ENCODE measurements at places on chromosomes 12 and 14.
A peak's percentile ranks its signal among the peaks of the same experiment; 100 is the strongest.

DNA sequence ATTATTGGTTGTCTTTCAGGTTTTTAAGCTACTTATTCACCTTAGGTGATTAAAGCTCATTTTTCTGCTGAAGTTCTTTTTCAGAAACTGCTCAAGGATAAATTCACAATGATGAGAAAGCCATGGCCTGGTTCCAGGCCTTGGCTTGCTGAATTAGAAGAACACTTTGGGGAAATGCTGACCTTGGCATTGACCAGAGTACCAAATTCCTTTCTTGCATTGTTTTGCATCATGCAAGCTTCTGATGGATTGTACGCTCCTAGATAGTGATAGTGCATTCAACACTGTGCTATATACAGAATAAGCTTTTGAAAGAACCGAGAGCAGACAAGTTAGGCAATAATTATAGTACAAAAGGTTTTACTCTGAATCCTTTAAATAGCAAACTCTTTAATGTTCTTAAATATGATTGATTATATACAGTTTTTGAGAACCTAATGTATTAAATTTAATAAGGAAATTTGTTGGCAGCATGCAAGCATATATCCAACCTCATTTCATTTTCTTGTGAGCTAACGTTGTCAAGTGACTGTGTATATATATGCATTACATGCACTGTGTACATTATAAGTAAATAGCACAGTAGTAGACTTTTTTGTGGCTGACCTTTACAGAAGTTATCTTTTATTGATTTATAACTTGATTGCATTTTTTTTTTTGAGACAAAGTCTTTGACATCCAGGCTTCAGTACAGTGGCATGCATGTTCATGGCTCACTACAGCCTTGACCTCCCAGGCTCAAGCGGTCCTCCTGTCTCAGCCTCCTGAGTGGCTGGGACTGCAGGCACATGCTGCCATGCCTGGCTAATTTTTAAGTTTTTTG lies 99.2 kb downstream of the DIP2B start:
- DNase-seq = peak; percentile 91

- DNase-seq = peak; percentile 45
Measured at GRCh38 chr14:93056840-93057585, 58.7 kb downstream of the ITPK1 start.

- no peak for DNase-seq
Measured at GRCh38 chr12:51721282-51721940, 127.1 kb downstream of the FIGNL2 start.

GRCh38 chr14:102690509-102691286 lies 86.6 kb upstream of the TRAF3 start:
- no peak for DNase-seq

- DNase-seq = no peak
Measured at GRCh38 chr12:27711967-27712366, 1.3 kb downstream of the MRPS35 start.

DNA sequence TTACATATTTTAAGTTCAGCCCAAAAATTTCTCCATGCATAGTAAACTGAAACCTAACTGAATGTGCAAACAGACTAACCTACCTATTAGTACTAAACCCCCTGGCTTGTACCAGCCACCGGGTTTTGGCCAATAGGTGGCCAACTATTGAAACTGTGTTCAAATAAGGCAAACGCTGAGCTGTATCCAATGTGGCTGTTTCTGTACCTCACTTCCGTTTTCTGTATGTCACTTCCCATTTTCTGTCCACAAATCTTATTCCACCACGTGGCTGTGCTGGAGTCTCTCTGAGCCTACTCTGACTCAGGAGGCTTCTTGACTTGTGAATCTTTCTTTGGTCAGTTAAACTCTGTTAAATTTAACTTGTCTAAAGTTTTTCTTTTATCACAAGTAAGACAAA lies 6.0 kb upstream of the FBXO34 start:
- no peak for DNase-seq

DNA sequence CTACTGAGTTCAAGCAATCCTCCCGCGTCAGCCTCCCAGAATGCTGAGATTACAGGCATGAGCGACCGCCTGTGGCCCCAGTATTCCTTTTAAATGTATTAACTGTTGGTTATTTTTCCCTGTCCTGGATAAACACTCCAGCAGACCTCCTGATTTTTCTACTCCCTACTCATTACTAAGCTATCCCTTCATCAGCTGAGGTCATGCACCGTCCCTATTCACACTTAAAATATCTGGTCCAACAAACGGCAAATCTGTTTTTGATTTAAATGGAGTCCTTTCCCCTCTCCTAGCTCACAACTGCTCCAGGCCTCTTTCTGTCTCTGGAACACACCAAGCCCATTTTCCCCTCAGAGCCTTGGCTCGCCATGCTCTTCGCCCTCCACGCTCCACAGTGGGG lies 1003.3 kb upstream of the TMEM132C start:
- no peak for DNase-seq

DNA sequence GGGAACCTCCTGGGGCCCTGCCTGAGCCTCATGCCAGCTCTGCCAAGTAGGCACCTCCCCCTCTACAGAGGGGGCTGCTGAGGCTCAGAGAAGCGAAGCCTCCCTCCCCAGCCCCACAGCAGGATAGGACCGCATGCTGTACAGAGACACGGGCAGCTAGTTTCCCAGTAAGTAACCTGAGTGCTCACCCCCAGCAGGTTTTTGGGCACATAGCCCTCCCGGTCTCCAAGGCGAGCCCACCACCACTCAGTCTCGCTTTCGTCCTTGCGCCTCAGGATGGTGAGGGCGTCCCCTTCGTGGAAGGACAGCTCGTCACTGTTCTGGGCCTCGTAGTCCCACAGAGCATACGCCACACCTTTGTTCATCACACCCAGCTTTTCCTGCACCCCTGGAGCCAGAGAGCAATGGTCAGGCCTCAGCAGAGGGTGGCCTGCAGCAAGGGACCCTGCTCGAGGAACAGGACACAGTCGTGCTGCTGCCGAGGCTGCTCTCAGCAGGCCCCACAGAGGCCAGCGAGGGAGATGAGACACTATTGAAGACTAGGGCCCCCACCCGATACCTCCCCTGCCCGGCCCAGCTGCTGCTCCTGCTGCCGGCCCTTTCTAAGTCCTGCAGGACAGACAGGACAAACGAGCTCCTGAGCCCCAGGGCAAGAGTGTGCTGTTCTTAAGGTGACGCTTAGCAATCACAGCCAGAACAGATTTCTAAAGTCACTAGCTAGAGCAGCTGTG lies 20.4 kb downstream of the ZFYVE21 start:
- no peak for DNase-seq

DNA sequence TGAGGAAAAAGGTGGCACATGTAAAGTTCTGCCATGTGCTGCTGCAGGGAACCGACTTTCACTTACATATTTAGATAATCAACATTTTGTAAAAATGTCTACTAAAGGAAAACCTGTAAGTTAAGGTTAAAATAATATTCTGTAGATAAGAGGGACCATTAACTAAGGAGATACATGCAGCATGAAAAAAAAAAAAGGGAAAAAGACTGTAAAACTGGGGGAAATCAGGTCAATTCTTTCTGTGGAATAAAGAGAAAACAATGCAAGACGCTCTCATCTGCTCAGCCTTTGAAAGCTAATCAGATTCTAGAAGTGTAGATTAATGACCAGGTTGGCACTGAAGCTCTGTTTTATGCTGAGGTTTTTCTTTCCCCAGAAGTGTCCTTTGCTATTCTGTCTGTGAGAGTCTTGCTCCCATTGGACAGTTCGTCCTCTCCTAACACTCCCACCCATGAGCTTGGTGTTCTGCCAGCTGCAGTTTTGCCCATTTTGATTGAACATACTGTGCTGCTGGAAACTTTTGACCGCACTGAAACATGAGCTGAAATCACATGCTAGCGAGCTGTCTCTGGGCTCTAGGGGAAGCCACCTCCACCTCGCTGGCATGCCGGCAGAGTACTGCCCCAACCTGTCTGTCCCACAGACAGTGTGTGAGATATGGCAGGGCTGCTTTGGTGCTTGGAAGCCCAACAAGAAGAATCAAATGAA lies 39.7 kb downstream of the PPTC7 start:
- no peak for DNase-seq

DNA sequence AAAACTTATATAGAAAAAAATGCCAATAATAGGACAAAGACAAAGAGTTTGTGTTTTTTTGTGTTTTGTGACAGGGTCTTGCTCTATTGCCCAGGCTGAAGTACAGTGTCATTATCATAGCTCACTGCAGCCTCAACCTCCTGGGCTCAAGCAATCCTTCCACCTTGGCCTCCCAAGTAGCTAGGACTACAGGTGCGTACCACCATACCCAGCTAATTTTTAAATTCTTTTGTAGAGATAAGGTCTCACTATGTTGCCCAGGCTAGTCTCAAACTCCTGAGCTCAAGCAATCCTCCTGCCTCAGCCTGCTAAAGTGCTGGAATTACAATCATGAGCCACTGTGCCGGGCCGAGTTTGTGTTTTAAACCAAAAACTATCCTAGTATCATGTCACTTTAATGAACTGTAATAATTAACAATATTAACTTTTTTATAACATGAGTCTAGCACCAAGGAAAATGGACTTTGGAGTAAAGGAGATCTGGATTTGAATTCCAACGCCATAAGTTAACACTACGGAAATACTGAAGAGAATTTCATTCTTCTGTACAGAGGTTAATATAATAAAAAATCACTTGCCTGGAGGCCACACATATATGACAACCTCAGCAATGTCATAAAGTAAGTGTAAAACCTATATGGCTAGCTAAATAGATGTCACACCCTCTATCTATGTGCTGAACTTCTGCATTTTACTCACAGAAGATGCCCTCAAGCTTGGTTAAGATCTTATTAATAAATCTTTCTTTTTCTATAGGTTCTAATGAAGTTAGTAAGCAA lies 53.2 kb downstream of the EPS8 start:
- DNase-seq = no peak

- DNase-seq = no peak
Measured at GRCh38 chr12:42958291-42958674, 368.7 kb upstream of the PRICKLE1 start.

DNA sequence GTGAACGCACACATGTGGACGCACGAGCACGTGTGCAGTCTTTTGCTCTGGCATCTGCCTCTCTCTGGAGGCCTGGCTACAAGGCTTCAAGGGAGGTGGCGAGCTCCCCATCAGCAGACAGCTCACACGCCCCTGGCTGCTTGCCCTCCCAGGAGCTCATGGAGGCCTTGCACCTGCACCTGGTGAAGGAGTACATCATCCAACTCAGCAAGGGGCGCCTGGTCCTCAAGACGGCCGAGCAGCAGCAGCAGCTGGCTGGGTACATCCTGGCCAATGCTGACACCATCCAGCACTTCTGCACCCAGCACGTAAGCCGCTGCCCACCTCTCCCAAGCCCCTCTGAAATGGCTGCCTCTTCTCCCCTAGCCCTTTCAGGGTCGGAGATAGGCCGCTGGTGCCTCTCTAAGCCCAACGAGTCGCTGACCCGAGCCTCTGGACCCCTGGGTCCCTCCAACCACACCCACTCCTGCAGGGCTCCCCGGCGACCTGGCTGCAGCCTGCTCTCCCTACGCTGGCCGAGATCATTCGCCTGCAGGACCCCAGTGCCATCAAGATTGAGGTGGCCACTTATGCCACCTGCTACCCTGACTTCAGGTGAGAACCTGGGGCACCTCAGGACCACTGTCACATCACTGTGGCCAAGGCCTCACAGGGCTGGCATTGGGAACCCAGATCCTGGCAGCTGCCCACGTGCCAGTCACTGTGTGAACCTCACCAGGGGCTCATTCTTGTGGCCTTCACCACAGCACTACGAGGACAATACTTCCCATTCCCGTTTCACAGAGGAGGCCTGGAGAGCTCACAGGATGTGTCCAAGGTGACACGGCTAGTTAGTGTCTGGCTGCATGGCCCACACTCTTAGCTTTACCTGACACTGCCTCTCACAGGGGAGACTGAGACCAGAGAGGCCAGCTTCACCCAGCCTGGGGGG lies 10.2 kb downstream of the TNFAIP2 start:
- DNase-seq = no peak

- DNase-seq = peak; percentile 93
Measured at GRCh38 chr12:47903927-47904712, 674 bp downstream of the VDR start.

GRCh38 chr14:47442211-47442610 lies 233.2 kb downstream of the MDGA2 start:
- no peak for DNase-seq

- no peak for DNase-seq
Measured at GRCh38 chr14:68085742-68086141, 266.2 kb downstream of the RAD51B start.

GRCh38 chr12:100974341-100974740 lies 179.8 kb downstream of the ANO4 start:
- no peak for DNase-seq

- no peak for DNase-seq
Measured at GRCh38 chr12:70154960-70155589, 88.2 kb upstream of the CNOT2 start.

- DNase-seq = peak; percentile 19
Measured at GRCh38 chr12:90262251-90262650, 553.6 kb upstream of the ATP2B1 start.

DNA sequence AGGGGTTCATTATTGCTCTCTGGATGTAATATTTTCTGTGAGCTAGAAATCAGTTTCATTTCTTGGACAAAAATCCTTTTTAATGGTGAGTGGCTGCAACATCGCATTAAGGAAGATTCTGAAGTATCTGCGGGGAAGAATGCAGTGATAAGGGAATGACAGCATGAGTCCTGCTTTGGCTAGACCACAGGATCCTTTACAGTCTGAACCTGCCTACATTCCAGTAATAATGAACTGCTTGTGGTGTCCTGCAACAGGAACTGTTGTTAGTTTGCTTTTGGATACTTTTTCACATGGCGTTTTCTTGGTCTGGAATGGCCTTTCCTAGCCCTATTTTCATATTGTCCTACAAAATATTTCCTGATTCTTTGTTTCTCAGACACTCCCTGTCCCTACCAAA lies 15.7 kb downstream of the MDM2 start:
- no peak for DNase-seq

DNA sequence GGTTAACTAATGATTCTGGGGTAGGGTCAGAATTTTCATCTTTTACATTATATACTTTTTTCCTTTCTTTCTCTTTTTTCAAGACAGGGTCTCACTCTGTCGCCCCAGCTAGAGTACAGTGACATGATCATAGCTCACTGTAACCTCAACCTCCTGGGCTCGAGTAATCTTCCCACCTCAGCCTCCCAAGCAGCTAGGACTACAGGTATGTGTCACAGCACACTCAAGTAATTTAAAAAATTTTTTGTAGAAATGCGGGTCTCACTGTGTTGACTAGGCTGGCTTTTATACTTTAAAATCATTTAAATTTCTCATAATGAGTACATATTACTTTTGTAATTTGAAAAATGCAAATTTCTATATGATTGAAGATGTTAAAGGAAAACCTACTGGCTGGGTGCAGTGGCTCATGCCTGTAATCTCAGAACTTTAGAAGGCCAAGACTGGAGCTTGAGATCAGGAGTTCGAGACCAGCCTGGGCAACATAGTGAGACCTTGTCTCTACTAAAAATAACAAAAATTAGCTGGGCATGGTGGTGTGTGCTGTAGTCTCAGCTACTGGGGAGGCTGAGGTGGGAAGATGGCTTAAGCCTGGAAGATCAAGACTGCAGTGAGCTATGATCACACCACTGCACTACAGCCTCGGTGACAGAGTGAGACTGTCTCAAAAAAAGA lies 25.7 kb downstream of the R3HDM2 start:
- DNase-seq = no peak
